ENCODE measurements at places on chromosomes 6 and 20.

DNA sequence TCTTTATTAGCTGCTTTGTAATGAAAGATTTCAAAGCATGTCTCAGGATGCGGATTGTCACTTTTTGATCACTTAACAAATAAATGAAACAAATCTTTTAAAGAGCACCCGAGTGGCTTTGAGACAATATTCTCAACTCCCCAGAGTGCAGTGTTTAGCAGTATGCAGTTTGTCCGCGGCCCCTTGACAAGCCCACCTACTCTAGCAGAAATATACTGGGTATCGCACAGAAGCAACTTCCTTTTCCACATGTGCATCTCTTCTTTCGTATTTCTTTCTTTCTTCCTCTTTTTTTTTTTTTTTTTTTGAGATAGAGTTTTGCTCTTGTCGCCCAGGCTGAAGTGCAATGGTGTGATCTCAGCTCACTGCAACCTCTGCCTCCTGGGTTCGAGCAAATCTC, 84.5 kb upstream of the FAM184A start:
- no peak for DNase-seq

GRCh38 chr6:134930463-134930862, 19.4 kb downstream of the ALDH8A1 start:
- no peak for DNase-seq

- peak; percentile 43 for DNase-seq
Observed at GRCh38 chr20:52312132-52312729, 120.7 kb upstream of the ZFP64 start.

GRCh38 chr6:155026022-155026705, 31.0 kb downstream of the TIAM2 start:
- DNase-seq = no peak

DNA sequence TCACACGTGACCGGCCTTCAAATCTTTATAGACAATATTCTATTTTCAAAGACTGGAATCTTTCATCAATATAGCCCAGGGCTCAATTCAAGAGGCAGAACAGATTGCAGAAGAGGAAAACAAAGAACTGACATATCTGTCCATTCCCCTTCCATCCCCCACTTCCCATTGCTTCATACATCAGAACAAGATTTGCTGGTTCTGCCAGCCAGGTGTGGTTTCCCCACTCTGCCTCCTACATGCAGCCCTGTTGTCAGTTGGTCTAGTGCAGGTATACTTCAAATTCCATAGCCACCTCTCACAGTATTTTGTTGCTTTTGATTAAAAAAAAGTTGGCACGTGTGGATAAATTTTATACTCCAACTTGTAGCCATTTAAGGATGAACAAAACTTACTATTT, 174.9 kb downstream of the CD109 start:
- no peak for DNase-seq

DNA sequence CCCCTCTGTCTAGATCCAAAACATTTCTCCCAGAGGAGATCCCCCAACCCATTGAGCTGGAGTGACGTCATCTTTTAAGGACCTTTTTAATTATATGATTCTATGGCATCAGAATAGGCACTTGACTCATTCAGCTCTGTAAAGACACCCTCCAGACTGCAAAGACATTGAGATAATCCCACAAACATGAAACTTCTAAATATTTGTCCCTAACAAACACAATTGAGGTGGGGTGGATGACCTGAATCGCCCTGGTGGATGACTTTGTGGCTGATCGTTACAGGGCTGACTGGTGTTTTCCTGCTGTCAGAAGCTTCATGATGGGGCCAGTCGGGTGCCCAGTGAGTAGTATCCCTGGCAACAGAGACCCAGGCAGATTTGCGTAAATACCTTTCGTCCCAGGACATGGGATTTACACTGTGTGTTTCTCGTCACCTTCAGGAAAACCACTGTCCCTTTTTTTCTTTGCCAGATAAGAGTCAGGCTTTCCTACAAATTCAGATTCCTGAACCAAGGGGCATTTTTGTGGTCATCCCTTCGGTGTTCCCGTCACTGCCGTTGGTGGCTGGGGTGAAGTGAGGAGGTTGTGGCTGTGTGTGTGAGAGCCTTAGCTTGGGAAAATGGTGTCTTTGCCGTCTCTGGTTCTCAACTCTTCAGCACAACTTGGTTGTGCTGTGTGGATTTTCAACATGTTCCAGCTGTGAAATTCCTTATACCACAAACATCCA, 5.3 kb upstream of the PCK1 start:
- DNase-seq = no peak

GRCh38 chr20:50369225-50370035, 140.8 kb upstream of the PTPN1 start:
- no peak for DNase-seq

Measured in stimulated activated naive CD8-positive, alpha-beta T cell treated with anti-CD3 and anti-CD28 coated beads, Interleukin-15, Interleukin-2, amounts not matched to agents 100 U/mL and 50 U/mL, for 24 hours (primary cell).